ENCODE measurements at places on chromosomes 11 and 22.

- H3K27ac ChIP-seq = no peak overlapping the region
- no peaks in the 10 kb centered on the region for H3K27me3 ChIP-seq
- H3K36me3 ChIP-seq = no peaks in the 10 kb centered on the region
- H3K4me3 ChIP-seq = no peak overlapping the region
- DNase-seq = no peak
Measured at GRCh38 chr22:22037229-22037628, 54.6 kb upstream of the TOP3B start.

DNA sequence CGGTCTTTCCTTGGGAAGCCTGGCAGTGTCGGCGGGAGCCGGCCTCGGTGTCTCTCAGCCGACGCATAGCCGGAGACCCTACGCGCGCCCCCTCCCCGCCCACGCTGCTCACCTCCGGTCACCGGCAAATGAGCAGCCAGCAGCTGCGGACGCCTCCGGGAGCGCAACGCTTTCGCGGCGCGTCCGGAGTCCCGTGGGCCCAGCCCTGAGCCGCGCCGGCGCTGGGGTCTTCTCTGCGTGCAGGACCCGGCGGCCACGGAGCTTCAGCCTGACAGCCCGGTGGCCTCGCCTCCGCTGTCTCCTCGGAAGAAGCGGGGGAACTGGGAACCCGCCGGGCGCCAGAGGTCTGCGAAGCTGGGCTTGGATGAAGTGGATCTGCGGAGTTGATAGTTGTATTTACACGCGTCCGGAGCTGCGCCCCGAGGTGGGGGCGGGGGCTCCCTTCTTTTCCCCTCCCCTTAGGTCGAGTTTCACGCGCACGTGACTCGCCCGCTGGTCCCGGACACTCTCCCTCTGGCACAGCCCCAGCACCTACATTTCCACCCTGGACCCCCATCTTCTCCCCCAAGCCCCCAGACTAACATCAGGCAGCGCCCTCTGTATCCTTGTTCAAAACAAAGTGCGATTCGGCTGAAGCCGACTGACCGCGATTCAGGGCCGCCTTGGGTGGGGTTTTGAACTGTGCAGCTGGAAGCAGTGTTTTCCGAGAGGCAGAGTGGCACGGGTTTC, at the start of gene SLC43A1:
TSS of gene SLC43A1 (minus strand) at position 371 of the 729 bp plus-strand sequence. CDS start 1,591 bp downstream, outside the sequence.
- H3K4me3 ChIP-seq = peak within 1 kb of the TSS; percentile 80
- peak; percentile 58 for DNase-seq
- no peaks in the 10 kb centered on the region for H3K27me3 ChIP-seq
- peak within 1 kb of the TSS; percentile 77 for H3K27ac ChIP-seq
- no peaks in the 10 kb centered on the region for H3K36me3 ChIP-seq

DNA sequence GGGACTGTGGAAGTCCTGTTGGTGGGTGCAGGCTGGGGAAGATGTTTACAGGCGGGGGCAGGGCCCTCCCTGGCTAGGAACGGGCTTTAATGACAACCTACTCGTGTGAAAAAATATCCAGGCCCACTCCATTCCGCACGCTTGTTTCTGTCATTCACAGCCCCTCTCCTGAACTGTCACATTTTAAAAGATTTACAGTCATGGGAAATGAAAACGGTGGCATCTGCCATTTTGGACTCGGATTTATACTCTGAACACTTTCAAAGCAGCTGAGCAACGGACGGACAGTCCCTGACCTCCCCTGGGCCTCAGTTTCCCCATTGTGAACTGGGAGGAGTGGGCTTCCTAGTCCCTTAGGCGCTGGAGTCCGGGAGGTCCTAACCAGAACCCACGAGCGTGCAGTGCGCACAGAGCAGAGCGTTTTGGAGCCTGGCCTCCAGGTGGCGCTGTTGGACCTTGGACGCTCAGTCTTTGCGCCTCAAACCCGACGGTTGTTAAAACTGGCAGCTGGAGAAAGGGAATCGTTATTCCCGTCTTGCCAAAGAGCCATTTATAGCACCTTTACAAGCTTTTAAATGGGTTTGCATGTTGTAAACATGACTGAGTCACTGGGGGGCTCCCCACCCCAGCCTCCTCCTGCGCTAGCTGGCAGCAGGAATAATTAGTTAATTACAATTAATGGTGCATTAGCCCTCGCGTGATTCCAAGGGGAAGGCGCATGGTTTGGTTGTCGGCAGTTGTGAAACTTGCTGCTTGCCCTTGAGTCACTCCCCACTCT, 75.3 kb downstream of the FBLN1 start:
- H3K27ac ChIP-seq = no peak overlapping the region
- DNase-seq = peak; percentile 86
- H3K27me3 ChIP-seq = no peaks in the 10 kb centered on the region
- H3K4me3 ChIP-seq = no peak overlapping the region
- H3K4me1 ChIP-seq = peaks cover 3% of the 10 kb centered on the region

GRCh38 chr11:36019722-36020121, 75.9 kb downstream of the LDLRAD3 start:
- no peaks in the 10 kb centered on the region for H3K27me3 ChIP-seq
- no peak overlapping the region for H3K4me3 ChIP-seq
- H3K27ac ChIP-seq = no peak overlapping the region

DNA sequence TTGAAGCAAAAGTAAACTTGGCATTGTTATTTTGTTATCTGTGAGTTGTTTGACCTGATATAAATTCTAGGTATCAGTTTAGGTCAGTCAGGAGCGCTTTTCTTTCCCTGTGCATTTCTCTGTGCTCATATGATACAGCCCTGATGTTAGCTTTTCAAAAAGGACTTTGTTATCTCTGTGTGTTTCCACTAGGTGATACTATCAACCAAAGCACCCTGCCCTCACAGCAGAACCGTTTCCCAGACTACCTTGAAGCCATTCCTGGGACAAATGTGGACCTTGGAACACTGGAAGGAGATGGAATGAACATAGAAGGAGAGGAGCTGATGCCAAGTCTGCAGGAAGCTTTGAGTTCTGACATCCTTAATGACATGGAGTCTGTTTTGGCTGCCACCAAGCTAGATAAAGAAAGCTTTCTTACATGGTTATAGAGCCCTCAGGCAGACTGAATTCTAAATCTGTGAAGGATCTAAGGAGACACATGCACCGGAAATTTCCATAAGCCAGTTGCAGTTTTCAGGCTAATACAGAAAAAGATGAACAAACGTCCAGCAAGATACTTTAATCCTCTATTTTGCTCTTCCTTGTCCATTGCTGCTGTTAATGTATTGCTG, 87.7 kb upstream of the BIRC3 start:
- no peak overlapping the region for H3K4me3 ChIP-seq
- DNase-seq = no peak

DNA sequence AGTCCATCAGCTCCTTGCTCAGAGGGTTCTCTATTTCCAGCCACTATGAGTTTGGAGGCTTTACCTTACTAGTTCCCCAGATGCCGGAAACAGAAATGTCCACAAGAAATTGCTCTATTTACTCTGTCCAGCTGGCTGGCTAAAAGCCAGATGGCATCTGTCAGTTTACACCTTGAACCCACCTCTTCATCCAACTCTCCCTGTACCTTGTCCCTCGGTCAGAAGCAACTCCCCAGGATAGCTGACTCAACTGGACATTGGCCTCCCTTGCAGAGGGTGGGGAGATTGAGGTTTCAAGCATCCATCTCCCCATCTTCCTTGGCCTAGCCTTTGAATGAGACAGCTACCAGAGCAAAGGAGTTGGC, 1.7 kb downstream of the C2CD2L start:
- H3K27me3 ChIP-seq = no peaks in the 10 kb centered on the region
- H3K4me1 ChIP-seq = peaks cover 22% of the 10 kb centered on the region
- no peak overlapping the region for H3K27ac ChIP-seq
- H3K36me3 ChIP-seq = peaks cover 20% of the 10 kb centered on the region

DNA sequence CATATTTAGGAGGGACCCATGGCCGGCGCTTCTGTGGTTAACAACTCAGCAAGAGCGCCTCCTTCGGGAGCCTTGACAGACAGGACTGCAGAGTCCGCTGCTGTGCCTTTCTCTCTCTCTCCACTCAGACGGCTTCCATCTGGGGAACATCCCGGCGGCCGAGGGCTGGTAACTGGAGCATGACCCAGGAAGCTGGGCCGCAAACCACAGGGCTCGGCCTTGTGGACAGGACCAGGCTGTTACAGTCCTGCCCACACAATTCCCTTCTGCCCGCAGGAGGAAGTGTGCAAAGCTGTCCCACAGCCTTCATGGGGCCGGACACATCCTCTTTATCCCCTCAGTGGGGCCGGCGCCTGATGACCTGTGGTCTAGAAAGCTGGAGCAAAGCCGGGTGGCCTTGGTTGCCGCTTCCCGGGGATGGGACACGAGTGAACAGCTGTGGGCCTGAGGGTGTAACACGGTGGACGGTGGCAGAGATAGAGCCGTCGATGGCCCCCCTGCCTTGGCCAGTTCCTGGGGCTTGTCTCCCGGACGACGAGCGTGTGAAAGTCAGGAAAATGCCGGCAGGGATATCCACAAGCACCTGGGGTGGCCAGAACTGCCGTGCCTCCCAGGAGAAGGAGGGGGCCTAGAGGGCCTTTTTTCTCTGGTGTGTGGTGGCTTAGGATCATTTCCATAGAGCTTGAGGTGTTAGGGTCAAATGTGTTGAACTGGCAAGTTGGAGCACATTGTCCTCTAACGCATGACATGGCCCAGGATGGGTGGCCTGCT, 50.1 kb downstream of the FBLN1 start:
- H3K4me3 ChIP-seq = no peak overlapping the region
- H3K27me3 ChIP-seq = no peaks in the 10 kb centered on the region
- H3K27ac ChIP-seq = peak overlapping the region; percentile 78
- no peaks in the 10 kb centered on the region for H3K36me3 ChIP-seq
- H3K4me1 ChIP-seq = peaks cover 28% of the 10 kb centered on the region

DNA sequence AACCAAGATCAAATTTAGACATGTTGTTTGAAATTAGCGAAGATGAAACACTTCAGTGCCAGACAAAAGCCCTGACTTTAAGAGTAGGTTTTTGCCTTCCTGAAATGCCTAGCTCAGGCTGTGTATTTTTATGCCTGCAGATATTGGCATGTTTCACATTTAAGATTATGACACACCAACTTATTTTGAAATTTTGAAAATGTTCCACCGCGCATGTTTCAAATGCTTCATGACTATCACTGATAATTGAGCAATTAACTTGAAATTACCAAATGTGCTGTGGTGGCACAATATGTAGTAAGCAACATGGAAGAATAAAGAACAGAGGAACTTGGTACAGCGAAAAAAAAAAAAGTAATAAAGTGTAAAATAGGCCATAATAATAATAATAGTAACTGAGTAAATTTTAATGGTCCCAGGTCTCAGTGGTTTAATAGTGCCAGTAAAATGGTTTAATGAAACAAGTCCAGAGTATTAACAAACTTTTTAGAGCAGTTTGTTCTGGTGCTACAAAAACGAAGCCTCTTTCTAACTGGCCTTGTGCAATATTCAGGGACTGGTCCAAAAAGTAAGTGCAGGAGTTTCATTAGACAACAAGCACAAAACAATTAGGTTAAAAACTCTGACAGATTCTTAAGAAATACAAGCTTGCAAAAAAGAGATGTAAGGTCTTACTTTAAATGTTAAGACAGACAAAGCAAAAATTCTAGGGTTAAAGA, 112.5 kb upstream of the SOX6 start:
- no peak overlapping the region for H3K27ac ChIP-seq
- DNase-seq = no peak
- no peaks in the 10 kb centered on the region for H3K4me1 ChIP-seq
- no peak overlapping the region for H3K4me3 ChIP-seq

GRCh38 chr22:27627444-27627833, 174.1 kb downstream of the MN1 start:
- no peak overlapping the region for H3K27ac ChIP-seq
- DNase-seq = no peak
- no peak overlapping the region for H3K4me3 ChIP-seq
- H3K36me3 ChIP-seq = no peaks in the 10 kb centered on the region
- H3K4me1 ChIP-seq = no peaks in the 10 kb centered on the region

GRCh38 chr11:121444526-121444925, 7.6 kb upstream of the SORL1 start:
- no peak overlapping the region for H3K4me3 ChIP-seq
- no peaks in the 10 kb centered on the region for H3K36me3 ChIP-seq
- no peaks in the 10 kb centered on the region for H3K4me1 ChIP-seq
- DNase-seq = no peak

DNA sequence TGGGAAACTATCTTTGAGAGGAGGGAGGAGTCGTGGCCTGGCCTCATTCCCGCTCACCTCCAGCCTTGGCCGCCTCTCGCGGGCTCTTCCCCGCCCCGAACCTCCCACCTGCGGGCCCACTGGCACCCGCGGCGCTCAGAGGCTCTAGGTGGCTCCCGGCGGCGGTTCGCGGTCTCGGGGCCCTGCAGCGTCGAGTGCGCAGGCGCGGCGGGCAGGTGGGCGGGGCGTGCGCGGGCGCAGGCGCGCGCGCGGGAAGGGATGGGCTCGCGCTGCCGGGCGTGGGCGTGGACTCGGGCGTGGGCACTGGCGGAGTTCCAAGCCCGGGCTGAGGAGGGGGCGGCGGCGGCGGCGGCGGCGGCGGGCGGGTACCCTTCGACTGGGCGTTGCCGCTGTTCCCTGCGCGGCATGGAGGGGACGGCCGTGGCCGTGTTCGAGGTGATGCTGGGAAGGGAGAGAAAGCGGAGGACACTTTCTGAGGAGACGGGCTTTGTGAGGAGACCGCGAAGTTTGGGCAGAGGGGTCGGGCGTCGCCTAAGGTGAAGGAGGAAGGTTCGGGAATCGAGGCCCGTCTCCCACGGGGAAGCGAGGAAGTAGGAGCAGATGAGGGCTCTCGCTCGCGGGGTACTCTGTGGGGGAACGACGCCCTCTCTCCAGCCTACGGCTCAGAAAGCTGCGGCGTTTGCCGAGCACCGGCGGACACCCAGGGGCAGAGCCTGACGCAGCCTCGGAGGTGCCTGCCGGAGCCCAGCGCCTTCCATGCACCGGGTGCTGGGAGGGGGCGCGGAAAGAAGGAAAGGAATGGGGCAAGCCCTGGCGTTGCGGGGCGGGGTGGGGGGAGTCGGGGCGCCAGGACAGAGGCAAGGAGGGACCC, 15.7 kb upstream of the SPTBN2 start:
- peaks cover 21% of the 10 kb centered on the region for H3K4me1 ChIP-seq
- DNase-seq = peak; percentile 89
- no peaks in the 10 kb centered on the region for H3K36me3 ChIP-seq
- peak overlapping the region; percentile 92 for H3K27ac ChIP-seq
- peak overlapping the region; percentile 96 for H3K4me3 ChIP-seq

DNA sequence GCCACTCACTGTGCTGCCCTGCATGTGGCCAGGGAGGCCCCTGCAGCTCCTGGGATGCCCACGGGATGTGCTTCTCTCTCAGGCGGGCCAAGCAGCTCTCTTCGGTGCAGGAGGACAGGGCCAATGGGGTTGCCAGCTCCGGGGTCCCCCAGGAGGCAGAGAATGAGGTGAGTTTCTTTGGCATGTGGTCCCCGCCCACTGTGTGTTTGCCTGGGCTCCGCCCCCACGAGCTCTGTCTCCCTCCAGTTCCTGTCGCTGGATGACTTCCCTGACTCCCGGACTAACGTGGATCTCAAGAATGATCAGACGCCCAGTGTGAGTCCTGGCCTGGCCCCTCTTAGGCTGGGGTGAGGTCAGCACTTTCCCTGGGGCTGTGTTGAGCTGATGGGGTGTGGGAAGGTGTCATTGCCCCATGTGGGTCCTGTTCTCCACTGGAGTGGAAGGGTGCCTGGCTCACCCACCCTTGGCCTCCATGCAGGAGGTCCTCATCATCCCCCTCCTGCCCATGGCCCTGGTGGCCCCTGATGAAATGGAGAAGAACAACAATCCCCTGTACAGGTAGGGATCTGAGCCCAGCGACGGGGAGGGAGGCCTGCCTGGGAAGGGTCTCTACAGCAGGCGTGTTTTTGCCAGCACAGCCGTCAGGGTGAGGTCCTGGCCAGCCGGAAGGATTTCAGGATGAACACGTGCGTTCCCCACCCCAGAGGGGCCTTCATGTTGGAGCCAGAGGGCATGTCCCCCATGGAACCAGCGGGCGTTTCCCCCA, 7.7 kb downstream of the SCO2 start:
- no peak for DNase-seq
- H3K27me3 ChIP-seq = no peaks in the 10 kb centered on the region
- H3K27ac ChIP-seq = no peak overlapping the region
- no peak overlapping the region for H3K4me3 ChIP-seq

Data from upper lobe of left lung (tissue), 6 donors.